ENCODE measurements at places on chromosomes 3 and 15. TPM values are rescaled to one million over a fixed set of nuclear protein-coding genes. Genes with fewer than 3 reads are reported as not detected.

- peak overlapping the region; percentile 84 for H3K4me3 ChIP-seq
- H3K27me3 ChIP-seq = no peaks in the 10 kb centered on the region
- peaks cover 4% of the 10 kb centered on the region for H3K36me3 ChIP-seq
These were observed 442 bp downstream of the QTRT2 start for GRCh38 chr3:114057011-114057347.

DNA sequence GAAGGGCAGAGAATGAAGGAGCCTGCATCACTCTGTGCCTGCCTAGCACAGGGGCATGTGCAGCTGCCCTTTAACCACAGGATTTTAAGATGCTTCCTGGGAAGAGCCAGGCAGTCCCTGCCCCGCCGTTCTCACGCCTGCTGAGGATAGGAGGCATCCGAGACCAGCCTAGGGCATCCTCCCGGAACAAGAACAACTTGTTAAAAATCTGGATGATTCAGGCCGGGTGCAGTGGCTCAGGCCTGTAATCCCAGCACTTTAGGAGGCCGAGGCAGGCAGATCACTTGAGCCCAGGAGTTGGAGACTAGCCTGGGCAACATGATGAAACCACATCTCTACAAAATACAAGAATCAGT lies 15.2 kb downstream of the NRROS start:
- peaks cover 4% of the 10 kb centered on the region for H3K27me3 ChIP-seq
- no peak for DNase-seq
- H3K27ac ChIP-seq = no peak overlapping the region
- H3K36me3 ChIP-seq = no peaks in the 10 kb centered on the region
- no peak overlapping the region for H3K4me3 ChIP-seq
- peaks cover 8% of the 10 kb centered on the region for H3K4me1 ChIP-seq

The DUOXA1 gene
- not detected for total RNA-seq

The GABRB3 gene
- total RNA-seq = not detected

The SLC24A5 gene
- not detected for total RNA-seq

The CCDC39 gene
- not detected for total RNA-seq

Measured in HepG2 (cell line).